ENCODE measurements at places on chromosomes 11 and 22.

DNA sequence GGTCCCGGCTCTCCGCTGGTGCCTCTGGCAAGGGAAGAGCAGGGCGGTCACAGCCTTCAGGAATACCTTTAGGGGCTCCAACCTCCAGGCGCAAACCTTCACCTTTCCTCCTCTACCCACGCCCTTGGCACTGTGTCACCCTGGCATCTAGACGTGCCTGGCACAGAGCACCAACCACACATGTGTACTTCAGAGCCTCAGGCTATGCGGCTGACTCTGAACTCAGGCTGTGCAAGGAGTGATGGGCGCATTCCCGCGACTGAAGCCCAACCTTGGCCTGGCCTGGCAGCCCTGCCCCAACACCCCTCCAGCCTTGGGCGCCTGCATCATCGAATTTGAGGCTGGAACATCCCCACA is 11.4 kb downstream of the SCARF2 start:
- DNase-seq: no peak

- no peak for DNase-seq
These were observed 5.0 kb downstream of the BSCL2 start for GRCh38 chr11:62702246-62702645.

- DNase-seq: no peak
These were observed at the start of gene HBB for GRCh38 chr11:5226732-5227310. Gene HBB (minus strand): TSS chr11:5227071. CDS start chr11:5227021, 50 bp downstream.

DNA sequence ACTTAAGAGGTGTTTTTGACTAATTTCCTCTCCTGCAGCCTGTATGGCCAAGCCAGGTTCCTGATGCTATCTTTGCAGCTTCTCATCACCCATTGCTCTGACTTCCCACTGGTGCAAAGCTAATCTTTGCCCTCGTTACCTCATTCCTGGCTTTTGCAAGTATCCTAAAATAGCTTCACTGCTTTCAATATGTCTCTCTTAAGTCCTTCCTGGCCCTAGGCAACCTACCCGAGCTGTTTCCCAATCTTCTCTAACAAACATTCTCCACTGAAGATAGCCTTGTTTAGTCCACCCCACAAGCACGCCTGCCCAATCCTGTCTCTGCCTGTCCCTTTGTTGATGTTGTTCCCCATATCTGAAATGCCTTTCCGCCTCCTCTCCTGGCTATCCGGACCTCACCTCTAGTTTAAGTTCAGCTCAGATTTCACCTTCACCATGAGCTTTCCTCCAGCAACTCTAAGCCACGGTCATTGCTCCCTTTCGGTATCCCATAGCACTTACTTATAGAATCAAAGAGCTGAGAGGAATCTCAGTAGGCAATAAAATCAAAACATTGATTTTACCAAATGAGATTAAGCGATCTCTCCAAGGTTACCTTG is 30.1 kb upstream of the CECR2 start:
- peak; percentile 11 for DNase-seq

DNA sequence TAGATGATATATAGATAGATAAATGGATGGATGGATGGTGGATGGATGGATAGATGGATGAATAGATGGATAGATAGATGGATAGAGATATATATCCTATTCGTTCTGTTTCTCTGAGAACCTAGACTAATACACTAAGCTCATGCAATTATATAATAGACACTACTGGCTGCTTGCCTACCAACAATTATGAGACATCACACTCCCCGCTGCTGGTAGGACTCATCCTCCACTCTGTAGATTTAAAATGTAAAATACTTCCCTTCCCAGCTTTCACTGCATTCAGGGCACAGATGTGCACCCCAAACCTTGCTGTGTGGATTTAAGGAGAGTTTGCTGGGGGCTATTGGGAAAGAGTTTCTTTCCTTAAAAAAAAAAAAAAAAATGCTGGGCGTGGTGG is 28.3 kb upstream of the RCN1 start:
- DNase-seq: no peak

GRCh38 chr11:27187848-27188621 is 147.4 kb downstream of the BBOX1 start:
- no peak for DNase-seq

- peak; percentile 58 for DNase-seq
These were observed 267.6 kb upstream of the TENM4 start for GRCh38 chr11:79708319-79708932.

- DNase-seq: no peak
These were observed 13.7 kb upstream of the DEPDC7 start for GRCh38 chr11:33001751-33002542.

- DNase-seq: no peak
These were observed 297.9 kb upstream of the C11orf87 start for GRCh38 chr11:109123816-109124787.

DNA sequence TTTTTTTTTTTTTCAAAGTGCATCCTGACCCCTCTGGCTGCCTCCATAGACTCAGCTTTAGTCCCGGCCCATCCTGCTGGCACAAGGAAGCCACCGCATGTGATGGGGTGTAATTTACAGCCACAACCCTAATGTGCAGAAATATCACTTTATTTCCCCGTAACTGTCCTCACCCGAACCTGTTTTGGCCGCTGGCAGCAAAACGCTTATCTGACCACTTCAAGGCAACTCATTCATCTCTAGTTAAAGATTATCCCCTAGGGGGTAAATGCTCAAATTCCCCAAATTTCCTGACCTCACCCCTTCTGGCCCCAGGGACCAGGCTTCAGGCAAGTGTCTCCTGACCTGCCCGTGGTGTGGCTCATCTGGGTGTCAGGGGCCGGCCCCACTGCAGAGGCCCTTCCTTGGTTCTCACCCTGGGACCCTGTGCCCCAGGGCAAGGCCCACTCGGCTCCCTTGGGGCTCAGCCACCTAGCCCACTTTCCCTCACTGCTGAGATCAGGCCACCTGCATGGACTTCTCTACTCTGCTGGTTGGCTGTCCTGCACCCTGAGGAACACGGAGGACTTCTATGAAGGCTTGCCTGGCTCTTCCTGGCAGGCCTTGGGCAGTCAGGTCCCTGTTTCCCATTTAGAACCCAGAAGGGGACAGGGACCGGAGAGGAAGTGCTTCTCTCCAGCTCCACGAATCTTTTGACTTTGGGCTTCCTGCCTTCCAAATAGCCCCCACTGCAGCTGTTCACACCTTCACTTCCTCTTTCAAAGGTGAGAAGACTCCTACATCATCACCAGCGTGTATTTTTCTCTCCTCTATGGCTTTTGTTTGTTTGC is 53.3 kb downstream of the WNT11 start:
- no peak for DNase-seq

- DNase-seq: no peak
These were observed 360.0 kb upstream of the DDI1 start for GRCh38 chr11:103676413-103676812.

- DNase-seq: no peak
These were observed 266.7 kb downstream of the TMEM135 start for GRCh38 chr11:87304412-87304811.

DNA sequence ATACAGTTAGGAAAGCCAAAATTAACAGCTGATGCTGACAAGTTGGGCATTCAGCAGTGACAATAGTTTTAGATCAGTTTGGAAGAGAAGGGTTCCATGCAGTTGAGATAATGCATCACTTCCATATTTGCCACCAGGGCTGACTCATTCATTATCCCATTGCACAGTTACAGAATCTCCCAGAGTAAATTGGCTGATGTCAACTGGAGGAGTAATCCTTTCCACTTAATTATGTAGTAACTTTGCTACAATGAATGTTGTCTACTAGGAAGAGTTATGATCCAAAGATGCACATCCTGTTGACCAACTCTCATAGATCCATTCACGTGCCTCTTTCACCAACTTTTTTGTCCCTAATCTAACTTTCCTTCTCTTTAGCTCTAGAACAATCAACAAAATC is 123.3 kb upstream of the LUZP2 start:
- DNase-seq: no peak

- DNase-seq: no peak
These were observed 991.7 kb downstream of the OPCML start for GRCh38 chr11:132540581-132540980.

- no peak for DNase-seq
These were observed 6.9 kb upstream of the NLRP6 start for GRCh38 chr11:271319-271715.

Data from RWPE1 (cell line).